ENCODE measurements at places on chromosomes 1 and 21.

GRCh38 chr1:95247607-95248006, 13.6 kb downstream of the RWDD3 start:
- no peak for DNase-seq

DNA sequence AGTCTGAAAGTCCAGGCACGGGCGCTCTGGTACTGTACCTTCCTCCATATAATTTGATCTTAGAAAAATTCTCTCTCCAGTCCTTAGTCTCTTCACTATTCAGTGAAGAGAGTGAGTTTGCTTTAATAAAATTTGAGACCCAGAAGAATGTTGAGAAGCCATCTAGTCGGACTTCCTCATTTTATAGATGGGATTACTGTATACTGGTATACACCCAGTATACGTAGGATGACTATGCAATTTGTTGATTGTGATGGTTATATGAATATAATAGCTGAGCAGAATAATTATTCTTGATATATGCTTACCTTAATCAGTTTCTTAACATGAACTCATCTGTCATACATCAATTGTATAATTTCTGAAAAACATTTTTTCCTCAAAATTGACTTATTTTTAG, 328.0 kb upstream of the B3GALT2 start:
- no peak for DNase-seq

GRCh38 chr1:234755449-234755863, 145.5 kb upstream of the IRF2BP2 start:
- no peak for DNase-seq

- no peak for DNase-seq
Measured at GRCh38 chr1:2894381-2895041, 93.0 kb upstream of the TTC34 start.

DNA sequence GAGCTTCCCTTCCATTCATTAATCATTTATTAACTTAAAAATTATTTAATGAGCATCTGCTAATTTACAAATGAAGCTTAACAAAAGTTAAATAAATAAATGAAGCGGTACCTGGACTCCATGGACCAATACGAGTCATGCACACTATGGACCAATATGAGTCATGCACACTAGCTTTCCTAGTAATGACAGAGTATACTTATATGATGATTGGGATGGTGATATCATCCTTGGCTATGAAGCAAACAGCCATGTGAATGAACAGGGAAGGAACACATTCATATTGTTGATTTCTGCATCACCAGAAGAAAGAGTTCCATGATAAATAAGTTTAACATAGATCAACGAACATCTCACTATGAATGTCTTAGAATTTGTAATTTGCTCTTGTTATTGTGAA, 109.9 kb downstream of the SPAG17 start:
- DNase-seq, result no peak

All from activated CD4-positive, alpha-beta T cell treated with anti-CD3 and anti-CD28 coated beads, Interleukin-2, amount 50 U/mL, for 4 hours (primary cell).